ENCODE measurements at places on chromosomes 13 and 19. TPM values are rescaled to one million over a fixed set of nuclear protein-coding genes. Genes with fewer than 3 reads are reported as not detected.

GRCh38 chr19:38759590-38760003 is 13.7 kb downstream of the LGALS7 start:
- DNase-seq: no peak

DNA sequence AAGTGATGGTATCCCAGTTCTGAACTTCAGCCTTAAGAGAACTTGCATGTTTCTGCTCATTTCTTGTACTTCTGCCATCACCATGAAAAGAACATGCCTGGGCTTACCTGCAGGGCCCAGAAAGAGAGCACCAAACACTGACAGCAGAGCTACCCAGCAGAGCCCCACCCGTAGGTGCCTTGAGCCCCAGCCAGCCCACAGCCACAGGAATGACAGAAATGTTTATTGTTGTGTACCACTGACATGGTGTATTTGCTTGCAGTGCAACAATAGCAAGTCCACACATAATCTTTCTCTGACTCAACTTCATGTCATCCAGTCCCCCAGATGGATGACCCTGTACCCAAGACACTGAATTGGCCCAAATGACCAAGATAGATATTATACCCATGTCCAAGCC is 195.2 kb downstream of the TSHZ3 start:
- DNase-seq: no peak

DNA sequence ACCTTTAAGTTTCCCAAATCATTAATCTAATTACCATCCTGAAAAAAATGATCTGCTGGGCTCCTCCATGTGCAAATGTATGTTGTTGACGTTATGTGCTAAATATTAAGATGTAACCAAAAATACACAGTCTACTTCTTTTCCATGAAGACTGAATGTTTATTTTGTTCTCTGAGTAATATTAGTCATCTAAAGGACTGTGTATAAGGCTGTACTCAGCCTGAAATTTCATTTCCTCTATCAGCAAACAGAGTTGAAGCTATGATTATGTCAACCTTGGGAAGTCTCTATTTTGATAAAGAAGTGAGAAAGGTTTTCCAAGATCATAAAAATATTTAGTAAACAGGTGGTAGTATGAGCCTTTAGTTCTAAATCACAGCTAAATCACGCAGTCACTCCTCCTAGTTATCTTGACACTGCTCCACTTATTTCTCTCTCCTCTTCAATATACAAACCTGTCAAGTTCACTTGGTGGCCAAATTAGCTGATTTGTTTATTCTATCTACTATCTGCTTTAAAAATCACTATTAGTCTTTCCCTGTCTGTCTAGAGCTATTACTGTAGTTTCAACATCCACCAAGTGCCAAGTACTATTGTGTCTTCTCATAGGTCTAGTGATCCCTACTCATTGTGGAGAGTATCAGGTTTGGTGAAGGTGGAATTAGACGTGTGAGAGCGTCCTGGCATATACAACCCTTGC is 211.7 kb upstream of the STARD13 start:
- DNase-seq: peak; percentile 83

DNA sequence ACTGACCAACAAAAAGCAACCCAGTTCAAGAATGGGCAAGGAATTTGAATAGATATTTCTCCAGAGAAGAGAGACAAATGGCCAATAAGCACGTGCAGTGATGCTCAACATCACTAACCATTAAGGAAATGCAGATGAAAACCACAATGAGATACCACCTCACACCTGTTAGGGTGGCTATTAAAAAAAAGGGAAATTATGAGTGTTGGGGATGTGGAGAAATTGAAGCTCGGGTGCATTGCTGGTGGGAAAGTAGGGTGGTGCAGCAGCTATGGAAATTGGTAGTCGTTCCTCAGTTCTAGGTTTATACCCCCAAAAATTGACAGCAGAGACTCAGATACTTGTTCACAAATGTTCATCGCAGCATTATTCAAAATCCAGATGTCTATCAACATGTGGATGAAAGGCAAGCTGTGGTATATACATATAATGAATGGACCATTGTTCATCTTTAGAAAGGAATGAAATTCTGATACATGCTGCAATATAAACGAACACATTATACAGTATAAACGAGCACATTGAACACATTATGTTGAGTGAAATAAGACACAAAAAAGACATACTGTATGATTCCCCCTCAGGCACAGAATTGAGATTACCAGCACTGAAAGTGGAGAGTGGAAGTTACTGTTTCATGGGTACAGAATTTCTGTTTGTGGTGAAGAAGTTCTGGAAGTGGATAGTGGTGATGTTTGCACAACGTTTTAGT is 927 bp downstream of the CHAMP1 start:
- peak; percentile 2 for DNase-seq

- no peak for DNase-seq
Measured at GRCh38 chr19:45828523-45828922, 13.4 kb upstream of the RSPH6A start.

GRCh38 chr13:73069206-73069805 is 10.5 kb downstream of the KLF5 start:
- DNase-seq: no peak

SLC6A16 gene
- 0.22 TPM for total RNA-seq
